ENCODE measurements at places on chromosomes 16 and 17. TPM values are rescaled to one million over a fixed set of nuclear protein-coding genes. Genes with fewer than 3 reads are reported as not detected.

TM4SF5 gene
- not detected for total RNA-seq

SRCAP gene
- 6.1 TPM for total RNA-seq

PRRT2 gene
- total RNA-seq: 0.85 TPM

- no peak for DNase-seq
These were observed 32.8 kb downstream of the LDHD start for GRCh38 chr16:75083813-75084212.
